ENCODE measurements at places on chromosomes 1 and 21. TPM values are rescaled to one million over a fixed set of nuclear protein-coding genes. Genes with fewer than 3 reads are reported as not detected.

GRCh38 chr1:225825078-225825477 is 15.2 kb downstream of the EPHX1 start:
- H3K27ac ChIP-seq, result no peak overlapping the region
- no peaks in the 10 kb centered on the region for H3K27me3 ChIP-seq
- H3K4me1 ChIP-seq, result no peaks in the 10 kb centered on the region

DNA sequence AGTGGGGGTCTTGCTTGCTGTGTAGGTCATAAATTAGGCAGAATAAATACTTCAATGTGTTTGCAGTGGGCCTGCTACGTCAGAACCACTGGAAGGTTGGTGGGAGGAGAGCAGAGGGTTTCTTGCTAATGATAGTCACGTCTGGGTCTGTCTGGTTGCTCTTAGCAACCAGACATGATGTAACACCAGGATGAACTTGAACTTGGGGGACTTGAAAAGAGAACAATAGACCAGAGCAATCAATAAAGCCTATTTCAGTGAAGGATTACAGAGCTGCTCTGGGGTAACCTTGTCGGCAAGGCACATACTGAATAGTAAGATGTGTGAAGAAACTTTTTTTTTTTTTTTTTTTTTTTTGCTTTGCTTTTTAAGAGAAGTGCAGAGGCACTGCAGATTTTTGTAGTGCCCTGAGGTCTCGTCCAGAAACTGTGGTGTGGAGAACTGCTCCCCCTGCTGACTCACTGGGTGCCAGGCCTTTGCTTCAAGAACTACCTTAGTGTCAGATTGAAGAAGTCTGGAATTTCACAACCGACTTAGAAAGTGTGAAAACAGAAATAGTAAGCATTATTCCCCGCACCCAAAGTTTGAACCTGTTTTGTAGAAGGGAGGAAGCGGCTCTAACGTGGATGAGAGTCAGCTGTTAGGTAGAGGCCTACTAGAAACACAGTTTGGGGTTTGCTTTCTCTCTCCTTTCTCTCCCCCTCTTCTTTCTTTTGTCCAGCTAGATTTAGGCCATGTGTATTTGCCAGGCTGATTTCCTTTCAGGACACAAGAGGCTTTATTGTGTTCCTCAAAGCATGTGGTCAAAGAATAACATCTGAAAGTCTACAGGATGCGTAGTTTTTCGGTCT is 271.6 kb downstream of the TM2D1 start:
- no peaks in the 10 kb centered on the region for H3K4me1 ChIP-seq
- peak; percentile 57 for DNase-seq
- H3K36me3 ChIP-seq, result no peaks in the 10 kb centered on the region
- H3K4me3 ChIP-seq, result no peak overlapping the region

- peaks cover 48% of the 10 kb centered on the region for H3K27me3 ChIP-seq
- H3K27ac ChIP-seq, result no peak overlapping the region
- no peak overlapping the region for H3K4me3 ChIP-seq
These were observed 40.2 kb upstream of the KCNA10 start for GRCh38 chr1:110559157-110559556.

DNA sequence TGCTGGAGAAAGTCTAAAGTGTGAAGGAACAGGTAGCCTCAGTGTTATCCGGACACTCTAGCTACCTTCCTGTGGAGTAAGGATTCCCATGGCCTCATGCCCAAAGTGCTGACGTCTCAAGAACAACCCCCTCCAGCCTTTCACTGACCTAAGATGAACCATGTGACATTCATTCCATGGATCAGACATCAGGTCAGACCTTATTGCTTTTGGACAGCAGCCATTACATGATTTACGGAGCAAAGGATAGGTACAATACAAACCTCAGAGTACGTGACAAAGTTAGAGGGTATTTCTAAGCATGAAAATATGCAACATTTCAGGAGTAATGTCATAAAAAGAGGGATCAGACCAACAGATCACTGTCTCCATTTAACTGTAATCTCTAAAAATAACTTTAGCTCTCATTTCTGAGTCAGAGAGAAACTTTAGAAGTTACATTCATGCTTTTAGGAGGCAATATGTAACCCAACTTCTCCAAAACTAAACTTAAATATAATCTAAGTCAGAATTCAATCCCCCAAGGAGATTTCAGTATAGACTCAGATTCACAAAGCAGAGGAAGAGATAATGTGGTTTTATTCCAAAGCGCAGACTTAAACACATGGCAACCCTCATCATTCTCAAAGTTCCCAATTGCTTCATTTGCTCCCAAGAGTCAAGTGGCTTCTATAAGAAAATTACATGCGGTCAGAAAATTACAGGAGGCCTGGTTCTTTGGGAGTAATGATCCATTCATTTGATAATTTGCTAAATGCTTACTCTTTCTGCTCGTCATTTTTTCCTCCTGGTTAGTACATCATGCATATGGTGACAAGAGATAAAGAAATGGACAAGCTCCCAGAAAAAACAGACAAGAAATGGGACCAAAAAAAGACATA is 280.4 kb downstream of the SETD4 start:
- H3K36me3 ChIP-seq, result no peaks in the 10 kb centered on the region
- no peak for DNase-seq
- H3K27ac ChIP-seq, result no peak overlapping the region
- H3K4me3 ChIP-seq, result no peak overlapping the region

DNA sequence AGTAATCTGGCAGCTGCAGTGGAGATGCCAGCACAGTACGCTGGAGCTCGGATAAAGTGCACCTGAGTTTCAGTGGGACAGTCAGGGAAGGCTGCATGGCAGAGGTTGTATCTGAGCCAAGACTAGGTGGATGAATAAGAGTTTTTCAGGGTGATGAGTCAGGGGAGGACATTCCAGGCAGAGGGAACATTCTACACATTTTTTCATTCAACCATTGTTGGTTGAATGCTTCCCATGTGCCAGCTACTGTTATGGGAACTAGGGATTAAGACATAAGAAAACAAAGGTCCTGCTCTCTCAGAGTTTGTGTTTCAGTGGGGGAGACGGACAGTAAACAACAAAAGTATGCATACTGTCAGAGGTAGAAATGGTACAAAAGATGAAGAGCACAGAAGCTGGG is 5.2 kb downstream of the LEPR start:
- peaks cover 26% of the 10 kb centered on the region for H3K4me1 ChIP-seq
- H3K4me3 ChIP-seq, result peak overlapping the region; percentile 4
- DNase-seq, result no peak
- H3K36me3 ChIP-seq, result peaks cover 3% of the 10 kb centered on the region
- no peaks in the 10 kb centered on the region for H3K27me3 ChIP-seq

DNA sequence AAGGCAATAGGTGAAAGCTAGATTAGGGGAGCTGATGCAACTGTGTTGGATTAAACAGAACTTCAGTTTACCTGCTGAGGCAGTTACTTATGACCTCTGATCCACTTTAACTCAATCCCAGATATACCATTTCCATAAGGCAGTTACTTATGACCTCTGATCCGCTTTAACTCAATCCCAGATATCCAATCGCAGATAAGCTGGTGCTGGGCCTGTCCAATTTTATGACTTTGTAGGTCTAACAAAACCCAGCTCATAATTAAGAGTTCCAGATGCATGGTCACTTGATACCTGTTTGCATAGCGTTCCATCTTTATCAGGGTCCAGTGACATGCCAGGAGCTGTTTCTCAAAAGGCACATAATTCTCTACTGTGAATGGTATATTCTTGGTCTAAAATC is 396.0 kb downstream of the AGBL4 start:
- H3K27ac ChIP-seq, result no peak overlapping the region
- no peak for DNase-seq
- no peaks in the 10 kb centered on the region for H3K36me3 ChIP-seq
- no peaks in the 10 kb centered on the region for H3K27me3 ChIP-seq
- H3K4me1 ChIP-seq, result no peaks in the 10 kb centered on the region
- H3K4me3 ChIP-seq, result no peak overlapping the region

DNA sequence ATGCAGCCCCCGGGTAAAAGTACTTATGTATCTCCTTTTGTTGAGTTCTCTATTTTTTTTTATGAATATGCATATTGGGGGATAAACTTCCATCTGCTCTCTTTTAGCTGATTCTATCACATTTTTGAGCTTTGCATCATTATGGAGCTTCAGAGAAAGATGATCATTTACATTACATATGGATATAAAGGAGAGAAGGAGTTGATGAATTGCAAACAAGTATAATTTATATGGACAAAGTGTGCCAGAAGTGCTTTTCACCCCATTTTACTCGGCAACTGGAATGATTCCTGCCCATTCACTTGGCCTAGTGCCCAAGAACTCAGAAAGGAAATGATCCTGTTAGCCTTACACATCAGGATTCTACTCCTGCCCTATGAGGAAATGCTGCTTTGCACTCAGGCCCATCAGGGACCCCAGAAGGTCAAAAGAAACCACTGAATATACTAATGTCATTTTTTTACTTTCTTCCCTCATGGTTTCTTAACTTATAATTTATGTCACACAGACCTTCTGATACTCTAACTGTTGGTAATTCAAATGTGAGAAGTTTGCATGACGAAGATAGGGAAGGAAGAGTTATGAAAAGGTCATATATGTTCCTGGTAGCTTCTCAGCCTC is 65.6 kb downstream of the SAMSN1 start:
- H3K4me1 ChIP-seq, result no peaks in the 10 kb centered on the region
- no peak overlapping the region for H3K4me3 ChIP-seq
- H3K27ac ChIP-seq, result no peak overlapping the region
- no peak for DNase-seq

GRCh38 chr1:19313636-19313959 is 1.5 kb downstream of the SLC66A1 start:
- H3K27ac ChIP-seq, result no peak overlapping the region
- H3K4me3 ChIP-seq, result no peak overlapping the region
- H3K4me1 ChIP-seq, result peaks cover 18% of the 10 kb centered on the region
- H3K27me3 ChIP-seq, result no peaks in the 10 kb centered on the region
- DNase-seq, result no peak

DNA sequence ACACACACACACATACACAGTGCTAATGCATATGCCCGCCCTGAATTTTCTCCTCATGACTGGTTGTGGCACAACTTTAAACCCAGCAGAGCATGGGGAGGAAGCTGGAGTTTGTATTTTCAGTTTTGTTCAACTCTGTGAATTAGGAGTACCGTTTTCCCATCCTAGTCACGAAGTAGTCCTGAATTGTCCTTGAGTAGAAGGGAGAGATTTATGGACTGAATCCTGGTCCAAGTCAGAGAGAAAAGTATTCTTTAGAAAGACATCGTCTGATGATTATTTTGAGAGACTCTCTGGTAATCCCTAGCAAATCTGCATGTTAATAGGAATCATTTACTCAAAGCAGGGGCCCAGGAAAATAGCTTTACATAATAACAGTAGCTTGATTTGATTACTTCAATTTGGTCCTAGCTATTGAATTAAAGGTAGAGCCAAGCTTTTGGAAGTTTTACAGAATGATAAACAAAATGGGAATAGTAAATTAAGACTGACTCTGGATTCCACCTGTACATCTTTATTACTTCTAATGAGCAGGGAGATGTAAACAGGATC is 60.5 kb upstream of the OLIG2 start:
- no peak overlapping the region for H3K27ac ChIP-seq
- H3K27me3 ChIP-seq, result peaks cover 51% of the 10 kb centered on the region
- DNase-seq, result no peak

Gene CRABP2
- total RNA-seq, result 209 TPM

Gene CRNN
- total RNA-seq, result not detected

Gene RNU1-3
- total RNA-seq, result 1,685 TPM
